ENCODE measurements at places on chromosomes 2 and 18.

- no peak for DNase-seq
These were observed 11.6 kb downstream of the CFLAR start for GRCh38 chr2:201127570-201127969.

- no peak for DNase-seq
These were observed 510.7 kb upstream of the LRRTM1 start for GRCh38 chr2:80815259-80815658.

DNA sequence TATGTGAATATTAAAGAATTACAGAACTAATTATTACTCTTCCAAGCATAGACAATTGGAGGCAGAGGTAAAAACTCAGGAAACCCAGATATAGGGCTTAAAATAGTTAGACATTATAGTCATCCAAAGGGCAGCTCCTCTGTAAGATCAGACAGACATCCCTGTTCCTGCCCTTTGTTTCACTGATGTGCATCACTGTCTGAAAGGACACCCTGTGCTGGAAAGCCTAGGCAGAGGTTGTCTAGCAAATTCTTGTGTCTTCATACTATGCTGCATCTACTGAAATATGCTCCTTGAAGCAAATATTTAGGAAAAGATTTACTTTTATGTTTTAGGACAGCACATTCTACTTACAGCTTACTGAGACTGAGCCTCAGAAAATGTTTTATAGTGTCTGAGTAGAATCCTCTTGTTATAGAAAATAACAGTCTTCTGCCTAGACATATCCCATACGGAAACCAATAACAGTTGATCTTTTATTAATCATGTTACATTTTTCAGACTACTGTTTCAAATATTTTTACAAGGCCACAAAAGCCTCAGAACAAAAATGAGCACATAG, 977.3 kb upstream of the CDH2 start:
- no peak for DNase-seq

- peak; percentile 62 for DNase-seq
These were observed at the start of gene CYP27A1 for GRCh38 chr2:218781691-218782527. TSS of gene CYP27A1 (plus strand) at chr2:218782147. CDS start at chr2:218782183, 36 bp downstream.

- DNase-seq, result no peak
These were observed 28.3 kb upstream of the SLC40A1 start for GRCh38 chr2:189608795-189609422.

GRCh38 chr2:97707362-97708047, 5.9 kb upstream of the ZAP70 start:
- DNase-seq, result no peak

- DNase-seq, result no peak
These were observed 8.7 kb upstream of the GPR155 start for GRCh38 chr2:174495365-174496012.

- DNase-seq, result no peak
These were observed 237.6 kb upstream of the UBE2E3 start for GRCh38 chr2:180742801-180743200.

DNA sequence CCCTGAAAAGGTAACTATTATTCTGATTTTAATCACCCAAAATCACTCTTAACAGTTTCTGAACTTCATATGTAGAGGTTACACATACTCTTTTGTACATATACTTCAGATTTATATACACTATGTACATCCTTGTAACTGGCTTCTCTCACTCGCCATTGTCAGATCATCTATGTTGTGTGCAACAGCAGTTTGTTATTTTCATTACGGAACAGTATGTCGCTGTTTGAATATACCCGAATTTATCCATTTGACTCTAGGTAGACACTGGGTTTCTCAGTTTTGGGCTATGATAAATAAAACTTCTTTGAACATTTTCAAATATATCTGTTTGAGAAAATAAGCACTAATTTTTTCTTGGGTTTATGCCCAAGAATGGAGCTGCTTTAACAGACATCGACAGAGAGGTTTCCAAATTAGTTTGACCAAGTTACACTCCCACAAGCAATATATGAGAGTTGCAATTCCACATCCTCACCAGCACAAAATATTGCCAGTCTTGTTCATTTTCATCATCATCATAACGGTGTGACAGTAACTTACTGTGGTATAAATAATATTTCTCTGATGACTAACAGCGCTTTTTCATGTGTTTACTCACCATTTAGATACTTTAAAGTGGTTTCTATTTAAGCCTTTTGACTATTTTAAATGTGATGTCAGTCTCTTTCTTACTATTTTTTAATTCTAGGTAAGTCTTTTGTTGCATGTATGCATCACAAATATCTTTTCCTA, 80.9 kb downstream of the SMC6 start:
- peak; percentile 12 for DNase-seq

Data from hepatic stellate cell (primary cell).